ENCODE measurements at places on chromosomes 12 and 14.

DNA sequence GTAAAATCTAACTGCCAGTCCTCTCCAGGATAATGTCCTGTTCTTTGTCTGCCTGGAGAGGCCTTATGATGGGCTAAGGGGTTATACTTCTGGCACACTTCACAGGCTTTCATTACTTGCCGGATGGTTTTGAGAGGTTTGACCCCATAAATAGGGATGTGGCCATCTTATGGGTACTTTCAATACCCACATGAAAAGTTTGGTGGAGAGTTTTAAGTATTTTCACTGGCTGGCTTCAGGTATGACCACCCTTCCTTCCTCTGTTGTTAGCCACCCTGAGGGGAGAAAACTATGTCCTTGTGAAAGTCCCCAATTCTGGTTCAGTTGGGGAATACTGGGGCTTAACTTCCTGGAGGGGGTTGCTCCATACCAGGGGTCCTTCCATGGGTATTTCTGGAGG, 54.8 kb downstream of the ASCL4 start:
- no peak for DNase-seq

DNA sequence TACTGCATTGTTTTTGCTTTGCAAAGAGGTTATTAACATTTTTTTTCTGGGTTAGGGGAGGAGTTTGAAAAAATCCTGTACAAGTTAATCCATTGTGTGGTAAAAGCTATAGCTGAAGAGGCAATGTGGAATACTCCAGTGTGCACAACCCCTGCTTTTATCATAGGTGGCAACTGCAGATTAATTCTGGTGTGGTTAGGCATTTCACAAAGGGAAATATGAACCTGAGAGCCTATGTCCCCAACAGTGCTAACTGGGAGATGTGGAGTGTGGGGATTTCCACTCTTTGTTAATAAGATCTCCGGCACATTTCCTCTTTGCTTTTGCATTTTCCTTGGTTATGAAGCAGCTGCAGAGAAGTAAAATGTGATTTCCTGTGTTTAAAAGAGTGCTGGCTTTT, 33.6 kb downstream of the PRORP start:
- no peak for DNase-seq

GRCh38 chr12:100329800-100330199, 27.1 kb upstream of the SLC17A8 start:
- no peak for DNase-seq

GRCh38 chr12:79296133-79296532, 394.6 kb downstream of the PAWR start:
- DNase-seq, result no peak

GRCh38 chr14:29028973-29029582, 262.5 kb downstream of the FOXG1 start:
- no peak for DNase-seq

- no peak for DNase-seq
These were observed 2.0 kb downstream of the PAX9 start for GRCh38 chr14:36663404-36664321.

DNA sequence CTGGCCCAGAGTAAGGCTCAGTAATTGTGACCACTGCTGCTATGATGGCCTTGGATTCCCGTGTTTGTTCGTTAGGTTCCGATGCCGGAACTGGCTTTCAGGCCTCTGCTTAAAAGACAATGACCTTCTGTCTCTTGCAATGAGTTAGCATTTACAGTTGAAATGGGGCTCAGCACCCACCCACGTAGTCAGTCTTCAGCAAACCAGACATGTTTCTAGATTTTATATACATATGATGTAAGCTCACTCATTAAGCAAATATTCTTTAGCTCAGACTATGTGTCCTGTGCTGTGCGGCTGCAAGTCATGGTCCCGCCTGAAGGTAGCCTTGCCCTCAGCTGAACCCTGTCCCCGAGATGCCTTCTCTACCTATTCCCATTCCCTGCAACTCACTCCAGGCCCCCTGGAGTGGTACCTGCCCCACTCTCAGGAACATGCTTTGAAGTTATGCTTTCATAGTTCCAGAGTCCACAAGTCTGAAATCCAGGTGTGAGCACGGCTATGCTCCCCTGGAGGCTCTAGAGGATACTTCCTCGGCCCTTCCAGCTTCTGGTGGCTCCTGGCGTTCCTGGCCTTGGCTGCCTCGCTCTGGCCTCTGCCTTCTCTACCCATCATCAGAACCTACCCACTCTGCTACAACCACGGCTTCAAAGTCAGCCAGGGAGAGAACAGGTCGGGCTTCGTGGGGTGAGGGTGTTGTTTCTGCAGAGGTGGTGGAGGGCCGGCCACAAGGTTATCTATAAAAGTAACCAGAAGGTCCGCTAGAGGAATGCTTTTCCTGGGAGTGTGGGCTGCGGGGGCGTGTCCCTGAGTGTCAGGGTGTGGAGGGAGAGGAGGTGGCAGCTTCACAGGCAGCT, 157.8 kb downstream of the RBM19 start:
- no peak for DNase-seq

DNA sequence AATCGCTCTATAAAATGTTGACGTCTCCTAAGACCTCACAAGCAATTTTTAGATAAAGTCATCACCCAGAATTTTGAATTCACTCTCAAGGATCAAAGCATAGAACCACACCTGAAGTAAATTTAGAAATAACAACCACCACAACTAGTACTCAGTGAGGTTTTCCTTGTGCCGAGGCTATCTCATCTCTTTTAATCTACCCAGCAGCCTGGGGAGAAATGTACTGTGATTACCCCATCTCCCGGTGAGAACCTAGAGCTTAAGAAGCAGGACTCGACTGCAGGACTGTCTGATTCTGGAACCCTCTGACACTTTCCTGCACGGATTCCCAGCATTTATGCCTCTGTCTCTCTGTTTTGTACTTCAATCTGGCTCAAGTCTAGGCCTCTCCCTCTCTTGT, 180.9 kb upstream of the PLXNC1 start:
- no peak for DNase-seq

GRCh38 chr12:96445691-96446583, 43.4 kb upstream of the CFAP54 start:
- DNase-seq, result no peak

DNA sequence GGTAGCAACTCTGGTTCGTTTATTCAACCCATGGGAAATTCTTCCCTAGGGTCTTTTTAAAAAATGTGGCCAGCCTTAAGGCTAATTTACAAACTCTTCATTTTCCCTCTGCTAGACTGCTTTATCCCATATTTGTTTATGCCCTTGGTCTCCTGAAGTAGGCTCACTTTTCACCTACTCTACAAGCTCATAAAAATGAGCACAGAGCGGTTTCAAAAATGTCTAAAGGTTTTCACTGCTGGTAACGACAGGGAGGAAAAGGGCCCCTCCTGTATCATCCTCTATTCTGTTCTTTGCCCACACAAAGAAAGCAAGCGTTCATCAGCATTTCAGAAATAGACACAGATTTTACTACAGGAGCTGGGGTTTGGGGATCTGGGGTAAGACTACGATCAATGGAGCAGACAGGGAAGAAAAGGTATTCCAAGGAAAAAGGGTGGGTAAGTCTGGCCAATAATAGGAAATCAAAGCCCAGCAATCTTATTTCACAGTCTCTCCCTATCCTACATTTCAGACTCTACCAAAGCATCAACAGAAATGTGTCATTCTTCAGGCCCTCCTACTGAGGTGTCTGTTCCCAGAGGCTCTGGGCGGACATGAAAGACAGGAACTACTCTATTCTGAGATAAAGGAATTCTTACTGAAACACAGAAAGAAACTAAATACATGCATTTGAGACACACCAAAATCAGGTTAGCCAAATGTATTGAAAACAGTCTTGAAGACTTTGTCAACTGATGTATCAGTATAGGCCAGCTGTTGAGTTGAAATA, 86.4 kb downstream of the SPPL3 start:
- DNase-seq, result no peak

DNA sequence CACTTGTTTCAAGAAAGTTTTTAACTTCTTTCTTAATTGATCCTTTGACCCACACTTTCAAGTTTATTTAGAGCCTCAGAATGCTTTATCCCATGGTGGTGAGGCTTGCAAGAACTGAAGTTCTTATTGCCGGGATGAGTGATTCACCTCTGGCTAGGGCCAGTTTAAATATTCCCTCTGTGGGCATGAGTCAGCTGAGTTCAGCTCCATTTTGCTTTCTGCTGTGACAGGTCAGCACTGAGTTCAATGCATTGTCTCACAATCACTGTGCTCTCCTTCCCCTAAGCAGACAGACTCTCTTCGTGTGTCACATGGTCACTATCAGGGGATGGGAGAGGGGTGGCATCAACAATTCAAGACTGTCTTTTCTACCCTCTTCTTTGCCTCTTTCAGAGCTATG, 514.6 kb upstream of the FBXO33 start:
- no peak for DNase-seq

- DNase-seq, result no peak
These were observed 78.8 kb upstream of the NAV3 start for GRCh38 chr12:77751939-77752338.

- DNase-seq, result no peak
These were observed 23.3 kb upstream of the MARK3 start for GRCh38 chr14:103361867-103362266.

DNA sequence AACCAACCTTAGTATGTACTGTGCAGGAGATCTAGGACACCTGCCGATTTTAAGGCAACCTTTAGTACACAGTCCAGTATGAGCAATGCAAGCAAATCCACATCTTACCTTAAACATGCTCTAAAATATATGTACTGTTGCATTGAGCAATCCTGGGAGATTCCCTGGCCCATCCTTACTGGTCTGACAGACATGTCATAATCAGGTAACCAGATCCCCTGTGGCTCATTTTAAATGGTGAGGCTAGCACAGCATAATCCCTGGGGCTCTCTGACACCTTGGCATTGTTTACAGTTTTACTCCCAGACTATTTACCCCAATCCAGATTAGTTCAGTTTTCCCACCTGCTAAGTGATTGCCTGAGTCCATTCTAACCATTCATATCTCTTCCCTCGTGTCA, 15.1 kb downstream of the BMAL2 start:
- no peak for DNase-seq

GRCh38 chr12:116202940-116203339, 74.6 kb downstream of the MED13L start:
- no peak for DNase-seq

- DNase-seq, result no peak
These were observed 111.0 kb upstream of the HIF1A start for GRCh38 chr14:61584331-61584741.

DNA sequence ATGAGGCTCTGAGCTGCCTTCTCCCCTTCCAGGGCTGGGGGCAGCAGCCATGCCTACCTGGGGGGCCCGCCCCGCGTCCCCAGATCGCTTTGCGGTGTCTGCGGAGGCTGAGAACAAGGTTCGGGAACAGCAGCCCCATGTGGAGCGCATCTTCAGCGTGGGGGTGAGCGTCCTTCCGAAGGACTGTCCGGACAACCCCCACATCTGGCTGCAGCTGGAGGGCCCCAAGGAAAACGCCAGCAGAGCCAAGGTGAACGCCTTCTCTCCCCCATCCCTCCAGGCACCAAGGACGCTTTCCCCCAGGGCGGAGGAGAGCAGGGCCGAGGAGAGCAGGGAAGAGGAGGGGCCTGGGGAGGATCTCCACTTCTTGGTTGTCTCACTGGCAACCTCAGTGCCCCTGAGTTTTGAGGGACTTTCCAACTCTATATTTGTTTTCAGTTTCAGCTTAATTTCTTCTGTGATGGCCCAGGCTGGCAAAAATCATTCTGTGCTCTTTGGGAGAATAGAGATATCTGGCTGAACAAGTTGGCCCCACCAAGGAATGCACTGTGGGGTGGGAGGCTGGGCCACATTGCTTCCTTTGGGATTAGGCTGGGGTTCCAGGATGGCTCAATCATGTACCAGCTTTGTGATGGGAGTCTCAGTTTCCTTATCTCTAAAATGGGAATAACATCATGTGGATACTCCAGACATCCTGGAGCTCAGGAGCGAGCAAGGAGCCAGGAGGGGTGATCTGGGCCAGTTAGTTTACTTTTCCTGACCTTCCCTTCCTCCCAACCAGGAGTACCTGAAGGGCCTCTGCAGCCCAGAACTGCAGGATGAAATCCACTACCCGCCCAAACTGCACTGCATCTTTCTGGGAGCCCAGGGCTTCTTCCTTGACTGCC, 1.2 kb downstream of the KHNYN start:
- DNase-seq, result no peak

DNA sequence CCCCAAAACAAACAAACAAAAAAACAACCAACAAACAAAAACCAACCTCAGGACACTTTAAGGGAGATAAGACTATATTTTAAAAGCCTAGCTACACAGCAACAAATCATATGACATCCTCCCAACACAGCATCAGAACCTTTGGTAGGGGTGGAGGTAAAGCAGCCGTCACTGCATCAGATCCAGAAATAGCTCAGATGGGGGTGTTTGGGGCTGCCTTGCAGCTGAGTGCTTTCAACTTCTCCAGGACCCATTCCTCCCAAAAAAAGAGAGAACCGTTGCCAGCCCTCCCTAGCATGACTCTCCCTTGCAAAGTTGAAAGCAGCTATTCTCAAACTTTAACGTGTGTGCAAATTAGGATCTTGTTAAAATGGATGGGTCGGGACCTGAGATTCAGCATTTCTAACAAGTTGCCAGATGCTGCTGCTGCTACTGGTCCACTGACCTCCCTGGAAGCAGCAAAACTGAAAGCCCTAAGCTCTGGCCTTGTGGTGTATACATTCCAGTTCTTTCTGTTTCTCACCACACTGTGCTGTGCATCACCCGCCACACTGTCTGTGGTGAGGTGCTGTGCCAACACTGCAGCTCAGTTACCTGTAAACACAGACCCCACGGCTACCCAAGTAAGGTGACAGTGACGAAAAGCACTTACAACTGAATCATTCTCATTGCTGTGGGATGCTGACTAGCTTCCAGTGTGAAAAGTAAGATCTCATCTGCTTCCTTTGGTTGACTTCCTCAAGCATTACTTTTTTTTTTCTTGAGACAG, 54.0 kb downstream of the SLC38A1 start:
- DNase-seq, result no peak

- no peak for DNase-seq
These were observed 121.1 kb upstream of the ATF1 start for GRCh38 chr12:50642761-50643160.

GRCh38 chr12:120140603-120141002, 24.1 kb upstream of the RAB35 start:
- DNase-seq, result no peak
